CD14-positive monocyte (primary cell): ENCODE measurements at places on chromosomes 13 and 19.

DNA sequence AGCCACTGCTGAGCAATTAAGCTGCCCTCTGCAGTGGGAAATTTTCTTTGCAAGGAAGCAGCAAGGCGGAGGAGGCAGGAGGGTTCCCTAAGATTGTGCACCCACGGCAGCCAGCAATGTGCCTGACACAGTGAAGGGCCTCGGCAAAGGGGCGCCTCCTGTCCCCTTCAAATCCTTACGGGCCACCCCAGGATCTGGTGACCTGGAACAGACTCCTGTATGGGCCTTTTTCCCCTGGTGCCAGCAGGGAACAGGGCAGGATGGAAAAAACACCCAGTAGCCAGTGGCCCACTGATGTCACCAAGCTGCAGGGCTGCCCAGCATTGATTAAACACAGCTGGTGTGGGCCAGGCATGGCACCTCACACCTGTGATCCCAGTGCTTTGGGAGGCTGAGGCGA, 86.7 kb downstream of the GNG7 start:
- no peak for DNase-seq
- no peak overlapping the region for H3K4me3 ChIP-seq
- no peaks in the 10 kb centered on the region for H3K27me3 ChIP-seq
- peaks cover 91% of the 10 kb centered on the region for H3K4me1 ChIP-seq
- H3K27ac ChIP-seq = peak overlapping the region; percentile 96
- H3K36me3 ChIP-seq = no peaks in the 10 kb centered on the region

DNA sequence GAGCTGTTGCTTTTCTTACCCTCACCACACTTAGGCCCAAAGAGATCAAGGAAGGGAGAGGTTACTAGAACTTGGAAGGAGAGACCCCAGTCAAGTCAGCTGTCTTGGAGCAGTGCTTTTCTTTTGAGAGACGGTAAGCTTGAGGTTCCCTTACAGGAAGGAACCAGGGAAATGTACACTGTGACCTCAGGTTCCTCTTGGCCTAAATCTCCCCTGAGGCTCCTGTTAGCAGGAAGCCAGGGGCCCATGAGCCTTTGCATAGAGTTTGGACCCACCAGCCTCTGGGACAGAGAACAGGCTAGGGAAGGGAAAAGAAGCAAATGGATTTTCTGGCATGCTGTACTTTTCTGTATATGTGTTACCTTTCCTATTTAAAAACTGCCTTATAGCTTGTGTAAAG, 5.9 kb upstream of the GPR18 start:
- H3K36me3 ChIP-seq = peaks cover 7% of the 10 kb centered on the region
- no peak overlapping the region for H3K4me3 ChIP-seq
- DNase-seq = peak; percentile 33
- no peaks in the 10 kb centered on the region for H3K27me3 ChIP-seq

GRCh38 chr13:48224701-48225100, 8.3 kb upstream of the ITM2B start:
- no peaks in the 10 kb centered on the region for H3K36me3 ChIP-seq
- H3K4me1 ChIP-seq = peaks cover 35% of the 10 kb centered on the region
- H3K27me3 ChIP-seq = no peaks in the 10 kb centered on the region
- H3K4me3 ChIP-seq = no peak overlapping the region

DNA sequence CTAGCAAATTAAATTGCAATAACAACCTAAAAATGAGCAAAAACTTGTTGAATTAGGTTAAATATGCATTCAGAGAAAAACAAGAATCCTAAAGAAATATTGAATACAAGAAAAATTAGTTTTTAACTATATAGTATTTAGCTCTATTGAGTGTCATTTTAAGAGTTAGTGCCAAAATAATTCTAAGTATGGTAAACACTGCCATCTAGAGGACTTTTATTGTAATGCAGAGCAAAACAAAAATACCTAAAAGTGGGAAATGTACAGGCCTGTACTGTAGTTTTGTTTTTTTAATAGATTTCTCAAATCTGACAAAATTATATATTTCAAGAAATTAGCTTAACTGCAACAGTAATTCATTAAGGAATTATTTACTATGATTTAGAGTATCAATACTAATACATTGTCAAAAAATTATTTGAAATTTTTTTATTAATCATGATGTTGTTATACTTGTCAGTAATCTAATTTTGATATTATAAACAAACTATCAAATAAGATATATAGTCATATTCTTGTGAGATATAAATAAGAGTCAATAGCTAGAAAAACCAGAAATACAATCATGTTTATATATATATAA, 8.2 kb upstream of the PCDH9 start:
- H3K36me3 ChIP-seq = no peaks in the 10 kb centered on the region
- H3K4me1 ChIP-seq = no peaks in the 10 kb centered on the region
- H3K4me3 ChIP-seq = no peak overlapping the region
- no peak for DNase-seq

DNA sequence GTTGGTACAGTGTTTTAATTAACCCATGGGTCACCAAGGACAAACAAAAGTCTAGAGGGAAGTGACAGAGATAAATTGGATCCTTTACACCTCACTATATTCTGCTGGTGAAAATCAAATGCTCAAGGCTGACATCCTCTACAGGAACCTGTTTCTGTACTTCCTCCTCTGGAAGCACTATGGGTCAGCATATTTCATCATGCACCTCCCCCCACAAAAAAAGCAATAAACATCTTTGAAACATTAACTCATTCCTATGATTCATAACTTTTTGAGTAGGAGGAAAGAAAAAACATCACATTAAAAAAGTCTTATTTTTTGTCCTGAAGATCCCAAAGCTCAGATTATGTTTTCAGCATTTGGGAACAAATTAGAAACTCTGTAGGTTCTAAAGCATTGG, 588.3 kb upstream of the SGCG start:
- DNase-seq = no peak
- H3K4me3 ChIP-seq = no peak overlapping the region
- H3K4me1 ChIP-seq = no peaks in the 10 kb centered on the region
- H3K27me3 ChIP-seq = no peaks in the 10 kb centered on the region
- no peak overlapping the region for H3K27ac ChIP-seq

DNA sequence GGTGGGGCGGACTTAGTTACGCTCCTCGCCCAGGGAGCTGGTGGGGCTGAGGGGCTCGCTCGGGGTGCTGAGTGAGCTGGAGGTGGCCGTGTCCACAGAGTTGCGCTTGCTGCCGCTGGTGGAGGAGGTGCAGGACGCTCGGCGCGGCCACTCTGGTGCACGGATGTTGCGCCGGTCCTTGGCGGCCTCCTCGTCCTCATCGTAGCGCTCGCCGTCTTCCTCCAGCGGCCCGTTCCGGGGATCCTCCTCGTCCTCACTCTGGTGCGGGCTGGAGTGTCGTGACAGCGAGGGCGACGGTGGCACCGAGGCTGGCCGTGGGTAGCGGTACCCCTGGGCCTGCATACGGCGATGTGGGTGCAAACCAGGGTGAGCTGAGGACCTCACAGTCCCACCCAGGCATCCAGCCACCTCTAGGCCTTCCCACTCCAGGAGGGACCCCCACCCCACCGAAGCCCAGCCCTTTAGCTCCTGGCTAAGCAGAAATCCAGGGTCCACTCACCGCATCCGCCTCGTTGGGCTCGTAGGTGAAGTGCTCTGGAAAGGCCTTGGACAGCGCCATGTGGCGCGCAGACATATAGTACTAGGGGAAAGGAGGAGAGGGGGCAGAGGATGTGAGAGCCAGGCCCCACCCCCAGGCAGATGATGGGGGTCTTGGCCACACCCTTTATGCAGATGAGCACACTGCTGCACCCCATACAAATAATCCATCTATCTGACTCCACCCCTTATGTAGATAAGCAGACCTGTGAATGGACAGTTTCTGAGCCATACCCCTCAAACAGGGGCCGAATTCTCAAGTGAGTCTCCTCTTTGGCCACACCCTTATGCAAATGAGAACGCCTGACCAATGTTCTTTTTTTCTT, 4.4 kb downstream of the FTL start:
- DNase-seq = peak; percentile 41
- H3K36me3 ChIP-seq = peaks cover 38% of the 10 kb centered on the region
- no peak overlapping the region for H3K27ac ChIP-seq

GRCh38 chr19:3024509-3024869, 4.6 kb downstream of the TLE2 start:
- no peak overlapping the region for H3K27ac ChIP-seq
- DNase-seq = no peak
- peaks cover 50% of the 10 kb centered on the region for H3K27me3 ChIP-seq
- H3K4me1 ChIP-seq = peaks cover 3% of the 10 kb centered on the region
- no peaks in the 10 kb centered on the region for H3K36me3 ChIP-seq

GRCh38 chr19:30263830-30264381, 108.3 kb upstream of the ZNF536 start:
- H3K4me1 ChIP-seq = no peaks in the 10 kb centered on the region
- no peak for DNase-seq
- no peaks in the 10 kb centered on the region for H3K36me3 ChIP-seq
- no peaks in the 10 kb centered on the region for H3K27me3 ChIP-seq
- no peak overlapping the region for H3K27ac ChIP-seq
- H3K4me3 ChIP-seq = no peak overlapping the region

GRCh38 chr13:27796544-27797227, 4.4 kb downstream of the GSX1 start:
- DNase-seq = no peak
- H3K36me3 ChIP-seq = no peaks in the 10 kb centered on the region
- H3K4me1 ChIP-seq = no peaks in the 10 kb centered on the region
- H3K27ac ChIP-seq = no peak overlapping the region

DNA sequence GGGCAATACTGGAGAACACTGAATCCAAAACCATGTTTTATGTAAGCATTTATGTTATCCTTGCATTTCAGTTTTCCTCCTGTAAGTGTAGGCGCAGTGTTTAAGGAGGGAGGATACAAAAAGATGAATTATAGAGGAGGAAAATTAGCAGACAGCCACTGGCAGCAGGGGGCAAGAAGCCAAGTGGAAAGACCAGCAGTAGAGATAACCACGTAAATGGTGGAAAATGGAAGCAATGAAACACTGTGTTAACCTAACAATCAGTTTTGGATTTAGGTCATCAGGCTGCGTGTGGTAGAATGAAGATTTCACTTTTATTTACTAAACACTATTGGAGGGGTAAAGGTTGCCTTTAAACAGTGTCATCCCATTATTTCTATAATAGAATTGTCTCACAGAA, 447.3 kb downstream of the GPC6 start:
- no peaks in the 10 kb centered on the region for H3K36me3 ChIP-seq
- no peaks in the 10 kb centered on the region for H3K4me1 ChIP-seq
- H3K27me3 ChIP-seq = no peaks in the 10 kb centered on the region
- no peak overlapping the region for H3K27ac ChIP-seq

GRCh38 chr13:94239135-94239534, 240.3 kb downstream of the DCT start:
- no peaks in the 10 kb centered on the region for H3K4me1 ChIP-seq
- no peak overlapping the region for H3K4me3 ChIP-seq
- no peaks in the 10 kb centered on the region for H3K27me3 ChIP-seq
- no peak for DNase-seq
- no peaks in the 10 kb centered on the region for H3K36me3 ChIP-seq

- H3K27ac ChIP-seq = peak overlapping the region; percentile 83
- peaks cover 15% of the 10 kb centered on the region for H3K4me1 ChIP-seq
- peaks cover 28% of the 10 kb centered on the region for H3K36me3 ChIP-seq
Measured at GRCh38 chr19:17420475-17420924, 653 bp downstream of the MVB12A start.

DNA sequence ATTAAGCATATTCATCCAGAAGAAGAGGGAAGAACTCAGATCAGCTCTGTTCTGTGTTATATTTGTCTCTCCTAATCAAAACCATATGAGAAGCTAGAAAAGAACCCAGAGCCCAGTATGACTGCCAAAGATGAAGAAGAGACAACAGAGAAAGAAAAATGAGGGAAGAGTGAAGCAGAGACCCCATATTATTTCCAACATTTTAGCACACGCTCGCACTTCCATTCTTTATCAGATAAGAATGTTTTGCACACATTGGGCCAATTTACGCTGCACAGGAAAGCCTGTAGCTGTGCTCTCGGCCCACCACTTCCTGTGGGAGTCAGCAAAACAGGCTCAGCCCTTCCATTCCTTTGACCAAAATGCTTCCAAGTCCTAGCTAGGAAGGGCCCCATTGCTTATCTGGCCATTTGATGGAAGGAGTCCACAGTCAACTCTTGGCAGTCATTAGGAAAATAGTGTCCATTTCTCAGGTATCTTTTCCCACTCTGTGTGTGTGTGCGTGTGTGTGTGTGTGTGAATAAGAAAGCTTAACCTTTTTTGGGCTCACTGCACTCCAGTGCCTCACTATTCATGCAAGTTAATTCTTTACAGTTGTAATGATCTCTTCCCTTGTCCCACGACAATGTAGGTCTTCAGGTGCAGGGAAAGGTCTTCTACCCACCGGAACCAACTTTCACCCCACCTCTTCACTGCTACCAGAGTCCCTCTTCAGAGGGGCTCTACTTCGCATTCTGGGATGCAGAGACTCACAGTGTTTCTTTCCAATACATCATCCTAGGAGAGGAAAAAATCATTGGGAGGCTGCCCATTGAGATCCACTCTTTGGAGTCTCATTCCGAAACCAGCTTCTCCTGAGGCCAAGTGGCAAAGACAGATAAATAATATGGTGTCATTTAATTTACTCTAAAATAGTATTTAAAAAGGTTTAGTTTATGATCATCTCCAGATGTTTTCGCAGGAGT, 237.5 kb downstream of the COG6 start:
- DNase-seq = no peak
- H3K27me3 ChIP-seq = no peaks in the 10 kb centered on the region
- no peaks in the 10 kb centered on the region for H3K4me1 ChIP-seq
- no peaks in the 10 kb centered on the region for H3K36me3 ChIP-seq
- H3K27ac ChIP-seq = no peak overlapping the region

DNA sequence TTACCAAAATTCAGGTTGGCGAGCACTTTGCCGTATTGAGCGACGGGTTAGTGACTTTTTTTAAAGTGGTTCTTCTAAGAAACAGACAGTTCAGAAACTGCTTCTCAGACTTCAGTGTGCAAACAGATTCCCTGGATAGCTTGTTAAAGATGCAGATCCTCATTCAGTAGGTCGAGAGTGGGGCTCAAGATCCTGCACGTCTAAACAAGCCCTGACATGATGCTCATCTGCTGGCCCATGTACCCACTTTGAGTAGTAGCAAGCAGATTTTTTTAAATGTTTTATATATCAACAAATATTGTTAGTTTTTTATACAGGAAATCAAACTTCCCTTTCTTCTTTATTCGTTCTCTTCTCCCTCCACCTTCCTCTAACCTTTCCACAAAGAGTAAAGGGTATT, 7.3 kb downstream of the METTL21C start:
- H3K27ac ChIP-seq = no peak overlapping the region
- no peak overlapping the region for H3K4me3 ChIP-seq
- H3K36me3 ChIP-seq = no peaks in the 10 kb centered on the region
- DNase-seq = no peak
- H3K4me1 ChIP-seq = no peaks in the 10 kb centered on the region
- H3K27me3 ChIP-seq = no peaks in the 10 kb centered on the region
